Spleen (tissue), 13 donors: ENCODE measurements at places on chromosomes 4 and X.

- H3K27ac ChIP-seq: no peak overlapping the region
- no peak overlapping the region for H3K4me3 ChIP-seq
- H3K4me1 ChIP-seq: no peaks in the 10 kb centered on the region
- no peaks in the 10 kb centered on the region for H3K27me3 ChIP-seq
- DNase-seq: no peak
- H3K36me3 ChIP-seq: no peaks in the 10 kb centered on the region
Observed at GRCh38 chr4:79207281-79207680, 118.6 kb downstream of the NAA11 start.

GRCh38 chr4:91427171-91427570, 876.6 kb upstream of the GRID2 start:
- no peak overlapping the region for H3K4me3 ChIP-seq
- no peak for DNase-seq
- no peak overlapping the region for H3K27ac ChIP-seq
- H3K4me1 ChIP-seq: no peaks in the 10 kb centered on the region
- no peaks in the 10 kb centered on the region for H3K27me3 ChIP-seq

GRCh38 chr4:2141022-2141761, 82.1 kb downstream of the NAT8L start:
- H3K4me1 ChIP-seq: no peaks in the 10 kb centered on the region
- H3K36me3 ChIP-seq: no peaks in the 10 kb centered on the region

DNA sequence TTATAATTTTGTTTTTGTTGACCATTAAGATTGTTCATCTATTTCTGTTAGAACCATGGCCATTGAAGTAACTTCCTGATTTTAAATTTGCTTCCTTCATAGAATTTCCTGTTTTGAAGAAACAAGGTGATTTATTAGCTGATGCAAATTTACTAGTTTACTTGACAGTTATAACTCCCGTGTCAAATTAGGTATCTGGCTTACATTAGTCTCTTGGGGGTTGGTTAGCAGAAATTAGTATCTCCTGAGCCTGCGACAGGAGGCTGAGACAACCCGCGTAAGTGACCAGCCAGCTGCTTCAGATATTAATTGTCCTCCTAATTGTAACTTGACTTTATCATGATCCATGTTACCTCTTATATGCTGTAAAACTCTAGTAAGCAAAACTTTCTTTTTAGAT, 154.3 kb downstream of the CFAP299 start:
- DNase-seq: no peak
- no peaks in the 10 kb centered on the region for H3K36me3 ChIP-seq
- H3K27me3 ChIP-seq: no peaks in the 10 kb centered on the region
- H3K4me3 ChIP-seq: no peak overlapping the region
- no peaks in the 10 kb centered on the region for H3K4me1 ChIP-seq

DNA sequence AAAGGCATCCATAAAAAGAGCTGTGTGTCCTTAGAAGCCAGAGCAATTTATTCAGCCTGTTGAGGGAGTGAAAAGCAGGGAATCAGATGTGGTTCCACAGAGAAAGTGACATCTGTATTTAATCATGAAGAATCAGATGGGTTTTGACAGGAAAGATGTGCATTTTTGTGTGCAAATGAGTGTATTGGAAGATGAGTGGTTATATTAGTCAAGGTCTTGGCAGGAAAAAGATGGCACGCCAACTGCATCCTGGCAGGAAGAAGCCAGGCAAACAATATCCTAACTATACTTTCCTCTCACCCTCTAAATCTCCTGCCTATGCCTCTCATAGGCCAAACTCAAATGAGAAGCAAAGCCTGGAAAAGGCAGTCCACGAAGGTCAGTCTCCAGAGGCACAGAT, 59.1 kb downstream of the SCFD2 start:
- H3K4me1 ChIP-seq: peaks cover 4% of the 10 kb centered on the region
- DNase-seq: no peak
- H3K27me3 ChIP-seq: no peaks in the 10 kb centered on the region
- no peak overlapping the region for H3K4me3 ChIP-seq
- peak overlapping the region; percentile 13 for H3K27ac ChIP-seq

DNA sequence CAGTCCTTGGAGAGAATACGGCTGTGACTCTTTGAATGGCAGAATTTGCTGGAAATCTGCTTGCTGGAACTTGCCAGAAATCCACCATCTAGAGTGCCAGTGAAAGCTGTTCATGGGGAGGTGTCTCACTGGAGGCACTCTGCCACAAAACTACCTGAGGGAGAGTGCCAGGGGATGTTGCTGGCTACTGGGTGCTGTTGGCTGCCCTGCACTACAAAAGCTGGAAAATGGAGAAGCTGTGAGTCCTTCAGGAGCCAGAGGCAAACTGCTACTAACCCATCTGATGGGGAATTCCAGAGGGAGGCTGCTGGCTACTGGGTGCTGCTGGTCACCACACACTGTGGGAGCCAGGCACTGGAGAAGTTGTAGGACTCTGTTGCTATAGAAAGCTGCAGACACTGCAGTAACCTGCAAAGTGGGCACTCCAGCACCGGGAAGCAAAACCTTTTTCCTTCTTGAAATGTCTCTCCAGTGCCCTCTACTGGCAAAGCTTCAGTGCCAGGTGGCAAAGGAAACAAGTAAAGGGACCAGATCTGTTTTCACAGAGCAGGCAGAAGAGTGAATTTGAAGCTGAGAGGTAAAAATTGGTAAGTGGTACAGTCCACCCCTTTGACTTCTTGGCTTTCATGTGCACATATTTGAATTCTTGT, 47.8 kb upstream of the HSD17B10 start:
- no peak overlapping the region for H3K4me3 ChIP-seq
- H3K27ac ChIP-seq: no peak overlapping the region
- no peaks in the 10 kb centered on the region for H3K36me3 ChIP-seq
- DNase-seq: no peak
- H3K4me1 ChIP-seq: no peaks in the 10 kb centered on the region

GRCh38 chr4:71445811-71446210, 107.0 kb downstream of the SLC4A4 start:
- no peaks in the 10 kb centered on the region for H3K4me1 ChIP-seq
- no peak overlapping the region for H3K27ac ChIP-seq
- no peaks in the 10 kb centered on the region for H3K27me3 ChIP-seq
- no peaks in the 10 kb centered on the region for H3K36me3 ChIP-seq

DNA sequence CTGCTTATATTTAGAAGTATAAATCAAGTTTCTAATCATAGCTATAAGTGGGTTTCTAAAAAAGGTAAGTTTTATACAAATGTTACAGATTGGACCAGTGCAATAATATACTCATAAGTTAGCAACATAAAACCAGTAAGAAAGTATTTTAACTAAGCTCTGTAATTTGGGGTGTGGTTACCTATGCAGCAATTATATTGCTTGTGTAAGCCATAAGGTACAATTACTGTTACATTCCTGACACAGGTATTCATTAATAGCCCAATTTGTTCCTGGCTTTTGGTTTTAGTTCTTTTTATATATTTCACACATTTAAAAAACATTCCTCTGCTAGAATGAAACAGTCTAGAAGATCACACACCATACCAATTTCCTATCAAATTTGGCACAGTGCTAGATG, 115.1 kb downstream of the FRYL start:
- H3K27me3 ChIP-seq: no peaks in the 10 kb centered on the region
- peaks cover 5% of the 10 kb centered on the region for H3K4me1 ChIP-seq
- H3K27ac ChIP-seq: no peak overlapping the region
- H3K36me3 ChIP-seq: peaks cover 9% of the 10 kb centered on the region

DNA sequence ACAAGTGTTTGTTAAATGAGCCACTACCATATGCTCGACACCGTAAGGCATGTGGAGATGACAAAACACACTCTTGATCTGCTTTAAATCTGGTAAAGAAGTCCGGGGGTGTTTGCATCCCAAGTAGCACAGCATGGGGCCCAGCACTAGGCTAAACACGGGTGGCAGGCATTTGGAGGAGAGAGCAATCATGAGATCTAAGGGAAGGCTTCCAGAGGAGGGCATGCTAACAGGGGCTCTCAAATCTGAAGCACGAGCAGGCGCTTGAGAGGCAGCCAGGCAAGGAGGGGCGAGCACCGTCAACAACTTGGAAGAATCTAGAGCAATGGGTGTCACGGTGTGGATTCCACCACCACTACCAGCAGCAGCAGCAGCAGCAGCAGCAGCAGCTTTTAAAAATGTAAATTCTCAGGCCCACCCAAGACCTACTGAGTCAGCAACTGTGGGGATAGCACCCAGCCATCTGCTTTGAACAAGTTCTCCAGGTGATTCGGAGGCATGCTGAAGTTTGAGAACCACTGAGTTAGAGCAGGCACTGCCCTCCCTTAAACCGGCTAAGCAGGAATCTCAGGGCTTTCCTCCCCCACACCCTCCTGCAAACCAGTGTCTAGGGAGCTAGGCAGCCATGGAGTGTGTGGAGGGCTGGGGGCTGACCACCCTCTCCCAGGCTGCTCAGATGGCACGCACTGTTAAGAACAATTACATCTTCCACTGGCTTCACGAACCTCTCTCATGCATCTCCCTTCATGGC, 70.2 kb upstream of the MAP3K15 start:
- H3K4me1 ChIP-seq: no peaks in the 10 kb centered on the region
- no peak overlapping the region for H3K4me3 ChIP-seq
- peaks cover 74% of the 10 kb centered on the region for H3K36me3 ChIP-seq
- no peak overlapping the region for H3K27ac ChIP-seq
- no peak for DNase-seq

DNA sequence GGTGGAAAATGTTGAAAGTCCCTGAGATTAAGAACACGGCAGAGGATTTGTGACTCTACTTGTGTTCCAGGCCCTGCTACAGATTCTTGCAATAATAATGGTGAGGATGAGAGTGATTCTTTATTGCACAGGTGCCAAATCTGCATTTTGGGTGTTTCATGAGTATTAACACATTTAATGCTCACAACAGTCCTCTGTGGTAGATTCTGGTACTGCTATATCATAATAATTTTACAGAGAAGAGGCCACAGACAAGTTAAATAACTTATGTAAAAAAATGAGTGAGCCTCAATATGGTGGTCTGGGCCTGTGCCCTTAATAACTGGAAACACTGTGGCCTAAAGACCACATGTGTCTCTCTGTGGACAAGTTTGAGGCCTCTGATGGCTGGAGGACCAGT, 124.3 kb downstream of the C4orf33 start:
- H3K27ac ChIP-seq: no peak overlapping the region
- no peak overlapping the region for H3K4me3 ChIP-seq
- no peaks in the 10 kb centered on the region for H3K27me3 ChIP-seq
- DNase-seq: no peak
- no peaks in the 10 kb centered on the region for H3K4me1 ChIP-seq

DNA sequence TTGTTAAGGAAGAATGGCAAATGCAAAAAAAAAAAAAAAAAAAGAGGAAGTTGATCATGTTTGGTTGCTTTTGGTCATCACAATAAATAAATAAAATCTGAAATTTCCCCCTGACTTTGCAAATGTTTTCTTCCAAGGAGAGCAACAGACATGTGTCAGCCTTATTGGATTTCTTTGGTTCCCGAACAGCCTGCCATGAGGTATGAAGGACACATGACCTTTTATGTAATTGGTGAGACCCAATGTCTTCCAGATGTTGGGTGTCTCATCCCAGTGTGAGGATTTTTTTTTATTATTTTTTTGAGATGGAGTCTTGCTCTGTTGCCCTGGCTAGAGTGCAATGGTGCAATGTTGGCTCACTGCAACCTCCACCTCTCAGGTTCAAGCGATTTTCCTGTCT, 24.6 kb upstream of the CD99 start:
- H3K27ac ChIP-seq: no peak overlapping the region
- H3K4me3 ChIP-seq: no peak overlapping the region
- H3K4me1 ChIP-seq: no peaks in the 10 kb centered on the region
- H3K27me3 ChIP-seq: no peaks in the 10 kb centered on the region

GRCh38 chr4:13174001-13174400, 310.1 kb downstream of the RAB28 start:
- no peak for DNase-seq
- no peaks in the 10 kb centered on the region for H3K4me1 ChIP-seq

DNA sequence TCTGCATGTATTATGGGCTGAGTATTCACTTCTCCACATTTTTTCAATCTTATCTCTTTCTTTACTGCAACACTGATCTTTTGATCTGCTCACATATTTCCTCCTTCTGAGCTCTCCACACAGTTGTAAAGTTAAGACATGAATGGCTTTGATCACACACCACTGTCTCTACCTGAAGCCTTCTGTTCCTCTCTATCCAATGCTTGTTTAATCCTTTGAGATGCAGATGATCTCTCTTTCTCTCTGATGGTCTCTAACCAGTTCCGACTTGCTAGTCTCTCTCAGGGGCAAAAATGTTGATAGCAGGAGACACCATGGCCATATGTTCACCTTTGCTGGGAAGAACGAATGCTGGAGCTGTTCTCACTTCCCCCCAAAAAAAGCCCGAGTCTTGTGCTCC, 162.4 kb downstream of the UNC5C start:
- H3K27me3 ChIP-seq: no peaks in the 10 kb centered on the region
- no peak overlapping the region for H3K27ac ChIP-seq
- no peak for DNase-seq
- H3K4me3 ChIP-seq: no peak overlapping the region

DNA sequence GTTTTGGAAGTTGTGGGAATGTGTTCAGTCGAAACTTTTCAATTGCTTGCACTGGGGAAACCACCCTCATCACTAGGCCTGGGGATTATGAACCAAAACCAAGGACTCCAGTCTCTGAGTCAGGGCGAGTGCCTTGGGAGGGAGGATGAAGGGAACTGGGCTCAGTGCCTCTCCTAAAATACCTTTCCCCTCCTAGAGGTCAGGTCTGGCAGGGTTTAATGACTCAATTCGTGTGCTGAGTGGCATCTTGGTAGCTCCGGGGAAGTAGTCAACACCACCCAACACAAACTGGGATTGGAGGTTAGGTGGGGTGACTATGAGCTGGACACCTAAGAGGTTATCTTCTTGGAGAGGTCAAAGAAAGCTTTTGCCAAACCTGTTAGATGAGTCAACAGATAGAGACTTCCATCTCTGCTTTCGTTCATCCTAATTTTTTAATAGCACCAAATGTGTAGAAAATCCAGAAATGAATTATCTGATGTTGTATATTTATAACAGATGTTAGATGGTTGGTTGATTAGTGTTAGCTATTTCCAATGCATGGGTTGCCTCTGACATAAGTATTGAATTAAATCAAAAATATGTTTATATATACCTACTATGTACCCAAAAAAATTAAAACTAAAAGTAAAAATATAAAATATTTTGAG, 202.8 kb downstream of the SHROOM3 start:
- no peaks in the 10 kb centered on the region for H3K36me3 ChIP-seq
- H3K4me3 ChIP-seq: no peak overlapping the region
- no peak for DNase-seq
- H3K27ac ChIP-seq: no peak overlapping the region
- no peaks in the 10 kb centered on the region for H3K27me3 ChIP-seq

DNA sequence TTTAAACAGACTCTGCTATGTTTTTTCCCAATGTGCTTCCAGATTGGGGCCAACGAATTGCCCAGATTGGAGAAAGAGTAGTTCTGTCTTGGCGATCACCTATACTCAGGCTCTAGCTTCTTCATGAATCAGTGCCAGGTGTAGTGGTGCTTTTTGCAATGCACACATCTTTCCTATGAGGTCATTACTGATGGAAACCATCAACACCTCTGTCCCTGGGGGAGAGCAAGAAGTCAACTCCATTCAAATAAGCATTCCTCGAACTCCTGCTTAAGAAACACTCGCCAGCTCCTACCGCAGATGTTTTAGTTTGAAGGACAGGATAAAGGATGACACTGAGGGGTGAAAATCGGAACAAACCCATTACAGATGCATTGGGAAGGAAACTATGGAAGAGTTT, 156.5 kb upstream of the DKK2 start:
- no peaks in the 10 kb centered on the region for H3K27me3 ChIP-seq
- no peaks in the 10 kb centered on the region for H3K4me1 ChIP-seq
- no peak overlapping the region for H3K4me3 ChIP-seq
- DNase-seq: no peak
- no peak overlapping the region for H3K27ac ChIP-seq
